ENCODE measurements at places on chromosomes 1 and 21.

DNA sequence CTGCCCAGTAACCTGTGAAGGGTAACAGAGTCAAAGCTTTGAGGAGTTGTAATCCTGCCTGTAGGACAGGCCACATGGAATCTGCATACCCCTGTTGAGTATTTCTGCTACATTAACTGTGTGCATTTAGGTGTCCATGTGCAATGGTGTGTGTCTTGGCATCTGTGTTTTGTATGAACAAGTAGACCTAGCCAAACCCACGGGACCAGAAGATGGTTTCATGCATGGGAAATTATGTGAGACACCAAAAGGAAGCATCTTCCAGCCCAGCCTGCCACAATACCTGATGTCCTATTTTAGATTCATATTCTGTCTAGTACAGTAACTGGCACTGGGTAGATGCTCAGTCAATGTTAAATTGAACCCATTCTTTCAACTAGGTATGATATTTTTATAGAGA, 70.8 kb upstream of the KCND3 start:
- DNase-seq: no peak

- no peak for DNase-seq
Observed at GRCh38 chr21:26093122-26093521, 77.4 kb downstream of the APP start.

DNA sequence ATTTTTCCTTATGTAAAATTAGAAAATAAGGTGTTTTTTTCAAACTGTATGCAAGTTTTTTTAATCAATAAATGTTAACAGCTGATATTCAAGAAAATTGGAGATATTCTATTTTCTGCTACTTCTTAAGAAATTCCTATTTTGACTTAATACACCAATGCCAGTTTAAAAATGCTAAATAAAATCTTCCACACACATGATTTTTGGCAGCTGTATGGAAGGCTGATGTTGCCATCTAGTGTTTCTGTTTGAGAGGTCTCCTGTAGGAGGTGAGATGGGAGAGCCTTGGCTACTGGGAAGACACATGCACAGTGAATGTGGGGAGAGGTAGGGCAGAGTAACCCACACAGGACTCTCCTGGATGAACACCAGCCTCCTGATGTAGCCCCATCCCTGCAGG, 29.2 kb upstream of the OR2B11 start:
- DNase-seq: no peak

DNA sequence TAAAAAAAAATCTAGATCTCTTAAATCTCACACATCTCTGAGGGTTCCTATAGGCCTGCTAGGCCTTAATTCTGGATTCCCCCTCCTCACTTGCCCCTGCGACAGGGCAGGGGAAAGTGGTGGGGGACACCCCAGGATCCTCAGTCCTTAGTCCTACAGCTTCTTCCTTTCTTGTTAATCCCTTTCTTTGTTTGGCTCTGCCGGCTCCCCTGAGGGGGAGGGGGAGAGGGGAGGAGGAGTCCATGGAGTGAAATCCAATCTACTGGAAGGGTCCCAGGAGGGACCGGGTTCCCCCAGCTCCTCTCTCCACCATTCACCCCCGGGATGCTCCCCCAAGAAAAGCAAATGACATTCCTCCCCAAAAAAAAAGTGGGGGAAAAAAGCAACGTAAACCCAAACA, 8.5 kb downstream of the MEX3A start:
- no peak for DNase-seq

- DNase-seq: peak; percentile 88
Observed at GRCh38 chr1:243850452-243851256, 611 bp upstream of the AKT3 start.

- no peak for DNase-seq
Observed at GRCh38 chr1:47724432-47724999, 272.7 kb downstream of the TRABD2B start.

- DNase-seq: no peak
Observed at GRCh38 chr21:32570456-32570855, 14.9 kb downstream of the TCP10L start.

- DNase-seq: peak; percentile 73
Observed at GRCh38 chr1:228275430-228276173, 67.8 kb downstream of the OBSCN start.

DNA sequence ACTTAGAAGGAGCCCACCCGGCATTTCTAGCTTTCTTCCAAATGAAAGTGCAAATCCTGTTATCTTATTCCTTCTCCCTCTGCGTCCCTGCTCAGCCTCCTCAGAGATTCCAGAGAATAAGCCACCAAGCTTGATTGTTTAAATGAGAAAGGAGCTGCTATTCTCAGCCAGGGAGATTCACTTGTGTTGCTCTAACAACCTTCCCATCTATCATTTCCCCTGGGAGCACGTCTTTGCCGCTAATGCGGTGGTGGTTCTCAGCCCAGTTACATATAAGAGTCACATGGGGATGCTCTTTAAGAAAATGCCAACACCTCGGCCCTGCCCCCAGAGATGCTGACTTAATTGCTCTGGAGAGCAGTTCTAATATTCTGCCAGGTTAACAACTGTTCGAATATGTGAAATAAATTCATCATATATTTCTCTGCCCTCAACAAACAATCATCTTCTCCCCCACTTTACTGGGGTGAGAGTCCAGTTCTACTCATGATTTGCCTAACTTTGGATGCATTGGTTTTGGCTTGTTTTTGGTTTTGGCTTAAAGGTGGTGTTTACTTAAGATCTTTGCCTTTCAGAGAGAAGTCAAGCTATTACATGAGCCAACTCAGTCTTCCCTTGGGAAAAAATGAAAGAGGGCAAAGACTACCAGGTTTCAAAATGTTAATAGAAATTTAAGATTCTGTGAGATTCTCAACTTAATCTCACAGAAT, 213.9 kb downstream of the SEC16B start:
- DNase-seq: no peak

DNA sequence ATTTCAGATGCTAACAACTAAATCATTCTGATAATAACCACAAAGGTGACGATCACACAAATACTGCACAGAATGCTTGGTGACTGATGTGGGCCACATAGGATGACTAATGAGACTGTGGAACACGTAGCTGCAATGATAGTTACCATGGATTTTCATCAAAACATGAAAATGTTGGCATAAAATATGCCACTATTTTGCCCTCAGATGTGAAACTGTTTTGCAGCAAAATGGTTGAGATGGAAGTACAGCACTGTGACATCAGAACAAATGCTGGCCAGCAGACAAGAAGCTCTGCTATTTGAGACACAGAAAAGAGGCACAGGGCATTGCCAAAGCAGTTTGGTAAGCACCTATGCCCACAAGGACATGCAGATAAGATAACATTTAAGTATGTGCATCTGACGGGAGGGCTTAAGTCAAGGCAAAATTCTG, 83.8 kb downstream of the NIBAN1 start:
- DNase-seq: no peak

DNA sequence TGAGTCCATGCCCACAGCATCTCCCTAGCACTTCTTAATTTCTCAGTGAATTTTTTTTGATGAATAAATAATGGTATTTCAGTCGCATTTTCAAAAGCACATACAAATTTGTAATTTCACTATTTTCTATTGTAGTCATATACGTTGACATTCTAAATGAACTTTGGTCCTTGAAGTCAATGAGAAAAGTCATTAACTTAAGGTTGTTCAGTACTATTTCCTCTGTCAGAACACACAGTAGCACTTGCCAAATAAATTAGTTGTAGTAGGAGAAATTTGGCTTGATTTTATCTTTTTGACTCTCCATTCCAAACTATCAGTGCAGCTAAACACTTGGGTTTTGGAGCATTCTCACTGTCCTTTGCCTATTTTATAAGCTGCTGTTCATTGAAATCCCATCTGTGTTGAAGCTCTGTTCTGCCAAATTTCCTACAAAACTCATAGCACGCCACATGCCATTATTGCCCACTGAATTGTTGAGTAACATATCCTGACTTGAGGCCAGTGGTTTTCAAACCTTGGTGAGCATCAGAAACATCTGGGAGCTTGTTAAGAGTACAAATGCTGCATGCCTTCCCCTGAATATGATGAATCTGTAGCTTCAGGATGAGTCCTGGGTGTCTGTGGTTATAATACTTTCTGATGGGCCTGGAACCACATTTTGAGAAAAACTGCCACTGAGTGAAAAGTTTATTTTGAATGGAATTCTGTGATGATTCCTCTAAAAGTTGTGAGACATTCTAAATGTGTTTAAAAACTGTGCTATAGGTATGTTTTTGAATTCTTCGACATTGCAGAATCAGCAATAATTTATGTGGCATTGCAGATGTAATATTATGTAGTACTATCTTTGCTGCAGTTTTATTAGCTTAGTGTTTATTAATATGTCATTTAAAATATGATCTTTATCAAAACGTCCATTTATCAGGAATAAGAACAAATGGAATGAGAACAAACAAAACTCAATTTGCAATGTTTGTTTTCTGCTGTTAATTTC, 78.9 kb downstream of the DNM3 start:
- DNase-seq: no peak

DNA sequence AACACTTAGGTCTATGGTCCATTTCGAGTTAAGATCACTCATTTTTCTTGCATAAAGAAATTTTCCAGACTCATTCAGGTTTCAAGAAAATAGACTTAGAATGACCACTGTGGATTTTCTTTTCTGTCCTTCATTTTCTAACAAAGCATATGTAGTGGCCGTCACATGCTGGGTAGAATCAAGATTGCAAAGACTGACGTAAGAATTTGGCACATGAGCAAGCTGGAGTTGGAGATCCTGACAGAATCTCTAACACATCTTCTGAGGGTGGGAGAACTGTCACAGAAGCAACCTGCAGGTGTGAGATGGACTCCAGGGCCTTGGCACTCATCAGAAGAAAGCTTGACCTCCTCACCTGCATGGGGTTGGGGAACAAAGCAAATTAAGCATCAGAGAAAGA, 28.6 kb downstream of the KIF26B start:
- no peak for DNase-seq

DNA sequence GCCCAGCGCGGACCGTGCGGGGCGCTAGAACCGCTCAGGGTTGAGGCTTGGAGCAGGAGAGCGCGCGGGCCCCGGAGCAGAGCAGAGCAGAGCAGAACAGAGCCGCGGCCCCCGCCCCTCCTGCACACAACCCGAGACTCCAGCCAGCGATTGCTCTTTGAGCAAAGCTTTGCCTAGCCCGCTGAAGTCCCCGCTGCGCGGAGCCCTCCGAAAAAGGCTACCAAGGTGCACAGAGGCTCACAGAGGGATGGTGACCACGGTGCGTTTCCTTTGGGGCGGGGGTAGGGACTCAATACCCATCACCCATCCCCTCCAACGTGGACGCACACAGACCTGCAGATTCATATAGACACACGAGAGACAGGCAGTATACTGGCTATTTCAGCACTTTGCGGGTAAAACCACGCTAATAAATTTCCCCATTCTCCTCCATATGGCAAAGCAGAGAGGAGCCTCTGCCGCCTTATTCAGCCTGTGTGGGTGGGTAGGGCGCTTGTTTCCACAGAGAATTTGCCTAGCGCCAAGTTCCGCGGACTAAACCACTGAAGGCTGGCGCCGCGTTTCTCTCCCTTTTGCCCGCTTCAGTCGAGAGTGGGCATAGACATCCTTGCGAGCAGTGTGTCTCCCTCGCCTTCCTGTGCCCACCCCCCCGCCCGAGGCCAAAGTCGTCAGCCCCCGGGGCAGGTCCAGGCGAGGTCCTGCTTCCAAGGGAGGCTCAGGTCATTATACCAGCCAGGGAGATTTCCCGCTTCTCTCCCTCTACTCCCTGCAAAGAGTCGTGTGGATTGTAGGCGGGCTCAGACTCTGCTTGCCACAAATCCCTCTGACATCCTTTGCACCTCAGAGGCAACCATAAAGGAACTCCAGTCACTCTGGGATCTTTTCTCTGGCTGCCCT, 8.5 kb downstream of the HLX start:
- DNase-seq: no peak

DNA sequence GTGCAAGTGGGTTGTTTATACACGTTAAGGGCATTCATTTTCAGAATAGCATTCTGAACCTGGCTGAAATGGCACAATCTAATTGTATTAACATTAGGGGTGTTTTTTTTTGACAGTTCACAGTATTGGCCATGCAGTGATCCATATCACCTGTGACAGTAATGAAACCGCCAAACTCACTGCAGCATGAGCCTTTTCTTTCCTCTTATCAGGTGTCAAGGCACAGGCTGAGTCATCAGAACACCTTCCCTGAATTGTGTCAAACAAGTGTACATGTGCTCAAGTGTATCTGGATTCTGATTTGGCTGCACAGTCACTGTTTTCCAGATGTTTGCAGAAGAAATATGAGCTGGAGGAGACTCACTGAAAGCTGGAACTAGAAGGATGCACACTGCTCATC, 47.7 kb upstream of the C8B start:
- DNase-seq: no peak

- DNase-seq: no peak
Observed at GRCh38 chr1:74780594-74780993, 47.6 kb downstream of the TYW3 start.

GRCh38 chr1:31742462-31743212, 21.5 kb downstream of the ADGRB2 start:
- no peak for DNase-seq

- no peak for DNase-seq
Observed at GRCh38 chr1:30089024-30089430, 634.4 kb downstream of the MATN1 start.

DNA sequence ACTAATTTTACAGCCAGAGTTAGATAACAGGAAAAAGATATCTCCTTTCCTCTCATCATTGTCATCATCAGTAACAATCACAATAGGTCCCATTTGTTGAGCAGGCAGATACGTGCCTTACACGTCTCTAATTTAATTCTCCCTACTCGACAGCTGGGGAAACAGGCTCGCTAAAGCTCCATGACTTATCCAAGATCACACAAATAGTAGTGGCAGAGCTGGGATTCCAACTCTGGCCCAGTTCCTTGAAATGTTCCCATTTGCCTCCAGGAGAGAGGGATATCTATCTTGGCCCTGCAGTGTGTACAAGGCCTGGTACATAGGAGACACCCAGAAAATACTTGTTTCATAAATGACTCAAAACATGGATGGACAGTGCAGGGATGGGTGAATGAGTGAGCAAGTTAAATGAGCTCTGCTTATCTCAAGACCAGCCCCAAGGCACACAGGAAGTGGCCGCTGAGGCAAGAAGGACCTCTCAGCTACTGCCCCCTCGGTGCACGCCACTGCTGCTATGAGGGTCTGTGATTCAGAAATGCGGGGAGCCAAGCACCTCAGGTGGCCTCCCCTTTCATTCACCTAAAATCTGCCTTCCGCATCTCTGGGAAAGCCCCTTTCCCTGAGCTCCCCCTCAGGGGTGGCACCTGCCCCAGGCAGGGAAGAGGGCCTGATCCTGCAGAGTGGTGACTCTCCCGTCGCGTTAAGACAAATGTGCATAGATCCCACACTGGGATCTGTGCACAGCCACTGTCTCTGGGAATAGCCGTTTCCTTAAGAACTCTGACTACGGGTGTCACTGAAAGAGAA, 3.6 kb downstream of the KCNN3 start:
- DNase-seq: no peak

GRCh38 chr1:210239349-210240111, 6.9 kb downstream of the SERTAD4 start:
- DNase-seq: no peak

- DNase-seq: no peak
Observed at GRCh38 chr1:162997499-162998285, 71.5 kb upstream of the RGS4 start.

DNA sequence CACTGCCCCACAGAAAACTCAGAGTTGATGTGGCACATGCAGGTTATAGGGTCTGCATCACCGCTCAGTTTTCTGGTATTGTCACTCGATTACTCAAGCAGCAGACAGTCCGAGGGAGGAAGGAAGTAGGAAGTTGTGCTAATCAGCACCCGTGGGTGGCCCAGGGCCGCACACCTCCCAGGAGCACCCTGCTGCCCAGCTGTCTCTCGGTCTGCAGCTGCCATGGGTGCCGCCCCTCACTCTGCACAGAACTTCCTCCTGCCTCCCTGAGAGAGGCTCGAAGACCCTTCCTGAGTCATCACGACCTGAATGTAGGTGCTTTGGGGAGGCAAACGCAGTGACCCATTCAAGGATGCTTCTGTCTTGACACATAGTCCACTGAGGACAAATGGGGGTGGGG, 4.2 kb upstream of the TFF3 start:
- no peak for DNase-seq
